ENCODE measurements at places on chromosomes 12 and 14.

DNA sequence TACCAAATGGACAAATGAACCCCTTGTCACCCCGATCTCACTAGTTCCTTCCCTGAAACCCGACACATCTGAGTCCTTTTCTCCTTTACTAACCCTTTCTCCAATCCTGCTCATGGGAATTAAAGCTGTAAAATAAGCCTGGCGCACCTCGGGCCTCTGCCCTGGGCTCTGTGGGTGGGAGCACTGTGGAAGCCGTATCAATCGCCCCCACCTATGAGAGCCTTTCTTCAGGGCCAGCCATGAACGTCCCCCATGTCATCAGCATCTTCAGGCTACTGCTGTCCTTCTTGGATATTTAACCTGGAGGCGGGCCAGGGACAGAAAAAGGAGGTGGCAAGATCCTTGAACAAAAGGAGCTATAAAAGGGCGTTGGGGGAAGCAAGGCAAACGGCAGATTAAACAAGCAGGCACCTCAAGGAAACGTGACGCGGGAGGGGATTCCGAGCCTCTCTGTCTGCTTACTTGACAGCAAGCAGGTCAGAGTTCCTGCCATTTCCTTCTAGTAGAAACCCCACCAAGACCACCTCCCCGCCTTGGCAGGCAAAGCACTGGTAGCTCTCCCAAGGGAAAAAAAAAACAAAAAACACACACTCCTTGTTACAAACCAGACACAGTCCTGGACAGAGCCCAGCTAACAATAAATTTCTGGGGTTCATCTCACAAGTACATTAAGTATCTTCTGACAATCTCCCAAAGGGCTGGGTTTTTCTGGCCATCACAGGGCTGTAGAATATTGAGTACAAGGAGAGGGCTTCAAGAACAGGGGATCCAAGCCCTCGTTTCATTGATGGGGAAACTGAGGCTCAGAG lies 62.9 kb downstream of the DPF3 start:
- no peak for DNase-seq

- DNase-seq, result peak; percentile 82
Observed at GRCh38 chr14:91173221-91173670, 59.4 kb downstream of the DGLUCY start.

GRCh38 chr14:35533357-35534207 lies at the start of gene INSM2:
Gene INSM2 (plus strand): TSS chr14:35534164. CDS start chr14:35534253, 89 bp downstream.
- no peak for DNase-seq

GRCh38 chr14:95664546-95664945 lies 21.7 kb upstream of the TCL1B start:
- no peak for DNase-seq

GRCh38 chr12:68530965-68531364 lies 79.7 kb upstream of the RAP1B start:
- DNase-seq, result no peak

DNA sequence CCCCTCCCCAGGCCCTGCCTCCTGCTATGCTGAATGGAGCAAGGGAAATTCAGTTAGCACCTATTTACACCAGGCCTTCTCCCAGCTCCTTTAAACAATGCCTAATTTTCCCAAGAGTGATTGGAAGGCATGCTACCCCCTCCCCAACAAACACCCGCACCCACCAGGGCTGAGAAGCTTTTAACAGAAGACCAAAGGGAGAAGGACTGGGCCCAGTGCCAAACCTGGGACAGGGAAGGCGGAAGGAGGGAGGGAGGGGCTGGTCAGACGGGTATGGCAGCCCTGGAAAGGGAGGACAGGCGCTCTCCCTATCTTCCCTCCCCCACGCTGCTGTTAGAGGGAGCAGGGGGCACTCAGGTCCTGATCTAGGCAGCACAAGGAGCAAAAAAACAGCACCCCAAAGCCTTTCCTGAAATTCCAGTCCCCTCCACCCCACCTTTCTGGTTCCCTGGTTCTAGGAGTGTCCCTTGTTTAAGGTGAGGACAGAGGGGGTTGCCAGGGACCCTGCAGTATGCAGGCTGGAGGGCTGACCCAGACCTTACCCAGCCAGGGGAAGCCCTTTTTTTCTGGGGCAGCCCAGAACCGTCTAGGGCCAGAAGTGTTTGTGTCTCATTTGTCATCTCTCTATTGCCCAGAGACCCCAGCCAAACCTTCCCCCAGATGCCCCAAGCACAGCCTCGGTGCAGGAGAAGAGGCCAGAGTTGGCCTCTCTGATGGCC lies 2.4 kb upstream of the KRT8 start:
- DNase-seq, result no peak

GRCh38 chr14:103519043-103519836 lies 3.4 kb downstream of the CKB start:
- no peak for DNase-seq

- DNase-seq, result no peak
Observed at GRCh38 chr12:82415402-82415801, 57.1 kb downstream of the METTL25 start.

DNA sequence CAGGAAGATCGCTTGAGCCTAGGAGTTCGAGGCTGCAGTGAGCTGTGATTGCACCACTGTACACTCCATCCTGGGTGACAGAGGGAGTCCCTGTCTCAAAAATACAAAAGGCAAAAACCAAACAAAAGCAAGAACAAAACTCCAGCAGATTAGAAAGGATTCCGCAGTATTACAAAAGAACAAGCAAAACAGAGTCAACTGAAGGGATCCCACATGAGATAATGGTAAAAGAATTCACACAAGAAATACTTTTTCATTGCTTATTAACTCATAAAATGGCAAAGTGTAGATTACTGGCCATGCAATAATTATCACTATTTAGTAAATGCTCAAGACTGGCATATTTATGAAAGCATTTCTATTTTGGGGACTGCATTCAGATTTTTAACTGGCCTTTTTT lies 35.4 kb downstream of the BEST3 start:
- DNase-seq, result no peak

GRCh38 chr14:61504901-61505300 lies 183.5 kb downstream of the PRKCH start:
- DNase-seq, result no peak

DNA sequence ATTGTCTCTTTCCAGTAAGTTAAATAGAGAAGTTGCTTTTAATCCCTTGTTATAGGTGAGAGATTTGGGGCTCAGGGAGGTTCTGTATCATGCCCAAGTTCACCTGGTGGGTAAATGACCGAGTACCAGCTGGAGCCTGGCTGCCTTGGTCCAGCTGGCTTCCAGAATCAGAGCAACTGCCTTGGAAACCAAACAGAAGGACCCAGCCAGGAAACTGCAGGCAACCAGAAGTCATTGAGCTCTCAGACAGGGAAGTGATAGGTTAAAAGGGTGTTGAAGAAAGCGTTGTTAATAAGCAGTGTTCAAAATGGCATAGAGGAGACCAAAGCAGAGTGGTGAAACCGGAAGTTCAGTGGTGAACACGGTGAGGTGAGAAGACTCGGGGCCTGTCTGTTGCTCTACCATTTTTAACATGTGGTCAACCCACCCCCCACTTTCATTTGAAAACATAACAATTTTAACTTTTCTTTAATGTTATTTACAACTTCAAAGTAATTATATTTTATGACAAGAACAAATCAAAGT lies 54.9 kb downstream of the PLEKHG7 start:
- no peak for DNase-seq

GRCh38 chr12:42779186-42779859 lies 189.8 kb upstream of the PRICKLE1 start:
- no peak for DNase-seq

GRCh38 chr14:75168586-75169335 lies 7.7 kb downstream of the TMED10 start:
- DNase-seq, result no peak

DNA sequence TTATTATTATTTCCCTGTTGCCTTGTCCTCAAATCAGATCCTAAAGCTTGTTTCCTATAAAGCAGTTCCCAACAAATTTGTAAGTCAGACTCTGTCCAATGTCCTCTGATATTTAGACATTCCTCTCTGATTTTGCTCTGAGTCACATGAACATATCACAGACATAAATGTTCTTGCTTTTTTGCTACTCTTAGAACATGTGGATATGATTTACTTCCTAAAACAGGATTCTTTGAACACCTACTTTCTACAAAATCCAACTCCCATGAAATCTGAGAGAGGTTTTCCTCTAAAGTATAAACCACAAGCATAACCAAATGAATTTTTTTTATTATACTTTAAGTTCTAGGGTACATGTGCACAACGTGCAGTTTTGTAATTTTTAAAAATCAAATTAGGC lies 181.3 kb upstream of the SLC38A2 start:
- no peak for DNase-seq

DNA sequence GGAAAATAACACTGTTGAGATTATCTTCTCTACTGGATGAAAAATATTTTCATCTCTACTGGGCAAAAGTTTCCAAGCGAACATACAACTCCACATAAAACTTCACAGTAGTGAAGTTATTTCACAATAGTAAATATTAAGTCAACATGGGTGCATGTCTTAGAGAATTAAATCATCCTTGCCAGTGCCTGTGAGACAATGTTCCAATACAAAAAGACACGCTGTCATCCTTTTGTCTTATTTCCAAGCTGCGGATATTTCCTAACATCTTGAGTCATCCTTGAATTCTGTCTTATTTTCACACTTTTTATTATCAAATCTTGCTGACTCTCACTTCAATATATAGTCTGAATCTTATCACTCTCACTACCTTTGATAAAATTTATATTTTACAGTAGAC lies 142.9 kb upstream of the KITLG start:
- no peak for DNase-seq

DNA sequence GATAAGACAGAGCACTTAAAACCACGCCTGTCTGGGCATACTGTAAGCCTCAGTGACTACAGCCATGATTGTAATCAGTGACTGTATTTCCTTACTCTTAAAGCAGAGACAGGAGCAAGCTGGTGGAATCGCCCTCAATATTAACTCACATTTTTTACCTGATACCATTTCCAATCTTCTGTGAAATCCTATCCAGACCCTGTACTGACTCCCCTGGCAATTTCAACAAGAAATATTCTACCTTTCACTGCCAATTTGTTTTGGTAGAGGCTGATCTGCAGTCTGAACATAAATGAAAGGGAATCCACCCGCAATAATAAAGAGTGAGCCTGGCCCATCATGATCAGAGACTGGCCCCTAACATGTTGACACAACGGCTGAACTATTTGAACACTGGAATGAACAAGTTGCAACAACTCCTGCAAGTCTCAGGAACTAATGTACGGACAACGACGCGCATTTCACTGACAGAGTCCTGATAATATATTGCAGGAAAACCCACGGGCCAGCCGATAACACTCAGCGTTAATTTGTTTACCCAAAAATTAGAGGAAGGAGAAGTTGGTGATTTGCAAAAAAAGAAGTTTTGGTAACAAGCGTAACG lies 195.5 kb upstream of the BTG1 start:
- DNase-seq, result no peak

GRCh38 chr14:26855077-26855753 lies 257.4 kb upstream of the NOVA1 start:
- DNase-seq, result no peak

DNA sequence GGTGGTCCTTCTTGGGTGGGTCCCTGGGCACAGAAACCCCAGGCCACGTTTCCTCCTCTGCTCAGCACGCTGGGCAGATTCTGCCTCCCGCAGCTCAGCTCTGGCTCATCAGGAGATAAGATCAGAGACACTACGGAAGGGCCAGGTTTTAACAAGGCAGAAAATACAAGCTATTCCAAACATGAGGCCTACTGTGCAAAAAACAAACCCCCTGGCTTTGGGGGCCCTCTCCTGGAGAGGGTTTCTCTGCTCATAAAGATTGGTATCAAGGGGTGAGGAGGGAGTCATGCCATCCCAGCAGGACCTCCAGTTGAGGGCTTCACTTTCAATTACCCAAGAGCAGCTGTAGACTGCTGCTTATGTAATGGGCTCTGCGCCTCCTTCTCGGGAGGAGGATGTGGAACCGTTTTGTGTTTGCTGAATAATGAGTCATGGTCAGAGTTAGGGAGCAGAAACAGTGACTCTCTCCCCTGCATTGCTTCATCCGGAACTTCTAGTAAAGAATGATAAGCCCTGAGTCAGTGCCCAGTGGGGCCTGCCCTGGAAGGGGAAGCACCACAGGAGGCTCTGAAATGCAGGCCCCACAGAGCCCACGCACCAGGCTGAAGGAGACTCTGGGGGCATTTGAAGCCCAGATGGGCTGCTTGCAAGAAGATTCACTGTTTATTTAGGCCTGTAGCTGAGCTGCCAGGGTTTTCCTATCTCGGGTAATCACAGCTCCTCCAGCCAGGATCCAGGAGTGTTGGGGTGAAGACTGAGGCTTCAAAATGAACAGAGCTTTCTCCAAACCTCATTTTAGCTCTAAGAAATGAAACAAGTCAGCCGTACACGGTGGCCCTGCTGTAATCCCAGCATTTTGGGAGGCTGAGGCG lies 79.3 kb downstream of the SSPN start:
- DNase-seq, result peak; percentile 96

- no peak for DNase-seq
Observed at GRCh38 chr12:50061946-50062686, 4.7 kb downstream of the ASIC1 start.

GRCh38 chr14:63371033-63371432 lies 52.3 kb upstream of the GPHB5 start:
- no peak for DNase-seq

- DNase-seq, result no peak
Observed at GRCh38 chr14:103744621-103745395, 29.2 kb downstream of the ZFYVE21 start.

DNA sequence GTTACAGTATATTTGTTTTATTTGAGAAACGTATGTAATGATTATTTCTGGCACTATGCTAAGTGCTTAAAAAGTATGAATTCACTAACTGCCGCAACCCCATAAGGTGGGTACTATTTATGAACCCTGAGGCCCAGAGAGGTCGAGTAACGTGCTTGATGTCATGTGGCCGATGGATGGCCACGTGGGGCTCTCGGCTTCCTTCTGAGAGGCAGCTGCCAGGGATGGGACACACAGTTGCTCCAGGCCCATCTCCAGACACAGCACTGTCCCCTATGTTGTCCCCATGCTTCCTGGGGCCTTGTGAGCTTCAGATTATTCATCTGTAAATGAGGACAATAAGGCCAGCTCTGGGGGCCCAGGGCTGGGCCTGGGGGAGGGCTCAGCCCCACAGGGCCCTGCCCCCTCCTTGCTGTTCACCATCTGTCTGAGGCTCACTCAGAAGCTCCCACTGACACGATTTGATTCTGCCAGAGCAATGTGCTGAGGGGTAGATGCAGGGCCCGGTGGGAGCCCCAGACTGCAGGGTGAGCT lies 115.0 kb downstream of the CALM1 start:
- DNase-seq, result no peak

GRCh38 chr12:120687578-120688289 lies 785 bp downstream of the MLEC start:
- no peak for DNase-seq

All from right atrium auricular region (tissue), 2 donors.